NCI-H774 (cell line): ENCODE measurements at places on chromosomes 3 and 15.
A peak's percentile ranks its signal among the peaks of the same experiment; 100 is the strongest.

GRCh38 chr3:16468336-16469098 is 45.0 kb downstream of the RFTN1 start:
- no peak for DNase-seq

- peak; percentile 7 for DNase-seq
These were observed 874 bp downstream of the INO80 start for GRCh38 chr15:41115161-41115651.

DNA sequence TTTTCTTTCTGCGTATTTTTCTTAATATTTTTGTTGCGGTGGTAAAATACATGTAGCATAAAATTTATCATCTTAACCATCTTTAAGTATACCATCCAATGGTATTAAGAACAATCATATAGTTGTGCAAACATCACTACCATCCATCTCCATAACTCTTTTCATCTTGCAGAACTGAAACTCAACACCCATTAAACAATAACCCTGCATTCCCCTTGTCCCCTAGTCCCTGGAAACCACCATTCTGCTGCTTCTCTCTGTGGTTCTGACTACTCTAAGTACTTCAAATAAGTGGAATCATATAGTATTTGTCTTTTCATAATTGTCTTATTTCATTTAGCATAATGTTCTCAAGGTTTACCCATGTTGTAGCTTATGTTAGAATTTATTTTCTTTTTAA is 67.3 kb upstream of the EOMES start:
- no peak for DNase-seq

DNA sequence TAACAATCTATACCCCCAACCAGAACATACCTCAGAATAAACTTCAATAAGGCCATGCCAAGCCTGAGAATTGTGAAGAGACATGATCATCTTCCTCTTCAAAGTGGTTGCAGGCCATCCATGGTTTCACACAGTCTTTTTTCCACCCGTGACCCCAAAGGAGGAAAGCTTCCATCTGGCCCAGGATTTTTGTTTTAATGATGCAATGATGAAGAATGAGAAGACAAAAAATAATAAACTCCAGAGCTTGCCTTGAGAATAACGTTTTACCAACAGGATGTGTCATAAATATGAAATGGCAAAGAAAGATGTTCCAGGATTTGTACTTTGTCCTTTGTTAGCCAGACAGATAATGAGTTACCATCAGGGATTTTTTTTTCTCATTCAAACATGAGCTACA is 201.9 kb downstream of the WNT5A start:
- DNase-seq = no peak

- DNase-seq = no peak
These were observed 426.5 kb downstream of the TBC1D5 start for GRCh38 chr3:17315897-17316296.

- DNase-seq = no peak
These were observed 9.1 kb downstream of the ZDHHC3 start for GRCh38 chr3:44966795-44967278.

GRCh38 chr15:60886680-60887079 is 342.4 kb downstream of the RORA start:
- DNase-seq = no peak

DNA sequence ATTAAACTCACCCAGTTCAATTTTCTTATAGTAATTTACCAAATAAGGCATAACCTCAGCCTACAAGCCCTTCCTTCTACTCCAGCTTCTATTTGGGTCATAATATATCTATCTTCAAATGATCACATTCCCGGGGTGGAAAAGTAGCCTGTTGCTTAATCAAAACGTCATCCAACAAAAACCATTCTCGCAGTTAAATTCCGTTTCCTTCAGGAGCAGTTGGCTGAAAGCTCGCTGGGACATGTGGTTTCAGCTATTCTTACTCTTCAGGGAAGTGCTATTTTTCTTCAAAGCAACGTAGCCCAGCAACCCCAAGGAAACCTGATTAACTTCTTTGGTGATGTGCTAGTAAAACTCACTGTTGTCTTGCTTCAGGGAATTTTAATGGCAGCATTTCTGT is 59.6 kb downstream of the MAGI1 start:
- DNase-seq = no peak

DNA sequence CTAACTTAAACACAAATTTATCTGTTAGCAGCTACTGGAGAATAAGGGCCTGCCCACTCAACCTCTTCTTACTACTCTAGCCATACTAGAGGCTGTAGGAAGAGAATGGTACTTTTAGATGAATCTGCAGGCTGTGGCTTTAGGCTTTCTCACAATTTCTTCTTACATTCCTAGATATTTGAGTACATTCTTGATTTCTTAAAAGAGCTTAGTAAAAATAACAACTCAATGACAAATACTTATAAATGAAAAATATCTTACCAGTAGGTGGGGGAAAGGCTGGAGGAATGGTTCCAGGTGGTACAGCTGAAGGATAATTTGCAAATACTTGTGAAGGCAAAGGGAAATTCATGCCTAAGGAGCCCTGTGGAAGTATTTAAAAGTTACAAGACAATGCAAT is 92.9 kb upstream of the GK5 start:
- DNase-seq = no peak

- DNase-seq = no peak
These were observed 34.5 kb downstream of the ESYT3 start for GRCh38 chr3:138468886-138469285.

GRCh38 chr3:135851201-135852081 is 114.1 kb upstream of the PPP2R3A start:
- DNase-seq = peak; percentile 56

DNA sequence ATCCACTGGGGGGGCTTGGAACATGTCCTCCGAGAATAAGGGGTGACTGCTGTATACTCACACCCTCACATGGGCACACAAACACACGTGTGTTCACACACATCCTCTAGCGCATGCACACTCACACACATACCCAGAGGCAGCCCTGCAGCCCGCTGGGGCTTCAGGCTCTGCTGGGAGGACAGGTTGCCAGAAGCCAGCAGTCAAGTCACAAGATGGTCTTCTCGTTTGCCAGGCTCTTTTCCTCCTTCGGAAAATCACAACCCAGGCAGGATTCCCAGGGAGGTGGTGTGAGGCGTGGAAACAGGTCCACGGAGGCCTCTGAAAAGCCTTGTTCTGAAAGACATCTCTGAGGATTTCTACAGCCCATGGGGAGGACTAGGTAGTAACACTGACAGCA is 26.8 kb downstream of the MEGF11 start:
- DNase-seq = no peak

- DNase-seq = no peak
These were observed 4.6 kb downstream of the SNUPN start for GRCh38 chr15:75620841-75621391.

DNA sequence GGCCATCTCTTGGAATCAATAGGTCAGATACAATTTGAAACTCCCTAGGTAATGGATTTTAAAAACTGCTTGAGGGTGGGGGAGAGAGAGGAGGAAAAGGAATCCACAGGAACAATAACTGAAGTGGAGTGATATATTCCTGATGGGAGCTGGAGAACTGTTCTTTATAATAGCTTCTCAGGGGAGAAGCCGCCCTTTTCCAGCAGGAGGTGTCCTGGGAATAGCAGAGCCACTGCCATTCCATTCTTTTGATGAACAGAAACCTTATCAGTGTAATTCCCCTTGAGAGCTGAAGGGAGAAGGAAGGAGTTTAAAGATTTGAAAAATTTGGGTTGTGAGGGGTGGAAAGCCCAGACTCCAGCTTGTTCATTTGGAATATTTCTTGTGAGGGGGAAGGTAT is 504.9 kb upstream of the DPH6 start:
- no peak for DNase-seq

GRCh38 chr3:124570232-124570631 is 160.0 kb upstream of the UMPS start:
- DNase-seq = no peak

GRCh38 chr15:41713047-41713446 is 52.8 kb downstream of the MGA start:
- no peak for DNase-seq

DNA sequence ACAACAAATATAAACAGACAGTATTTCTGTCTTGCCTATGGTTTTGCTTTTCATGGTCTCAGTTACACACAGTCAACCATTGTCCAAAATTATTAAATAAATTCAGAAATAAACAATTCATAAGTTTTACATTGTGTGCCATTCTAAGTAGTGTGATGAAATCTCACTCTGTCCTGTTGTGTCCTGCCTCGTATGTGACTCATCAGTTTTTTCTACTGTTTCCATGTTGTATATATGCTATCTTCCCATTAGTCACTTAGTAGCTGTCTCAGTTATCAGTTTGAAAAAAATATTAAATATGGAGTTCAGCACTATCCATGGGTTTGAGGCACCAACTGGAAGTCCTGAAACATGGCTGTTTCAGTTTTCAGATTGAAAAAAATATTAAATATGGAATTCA is 282.4 kb upstream of the GRM7 start:
- DNase-seq = no peak

DNA sequence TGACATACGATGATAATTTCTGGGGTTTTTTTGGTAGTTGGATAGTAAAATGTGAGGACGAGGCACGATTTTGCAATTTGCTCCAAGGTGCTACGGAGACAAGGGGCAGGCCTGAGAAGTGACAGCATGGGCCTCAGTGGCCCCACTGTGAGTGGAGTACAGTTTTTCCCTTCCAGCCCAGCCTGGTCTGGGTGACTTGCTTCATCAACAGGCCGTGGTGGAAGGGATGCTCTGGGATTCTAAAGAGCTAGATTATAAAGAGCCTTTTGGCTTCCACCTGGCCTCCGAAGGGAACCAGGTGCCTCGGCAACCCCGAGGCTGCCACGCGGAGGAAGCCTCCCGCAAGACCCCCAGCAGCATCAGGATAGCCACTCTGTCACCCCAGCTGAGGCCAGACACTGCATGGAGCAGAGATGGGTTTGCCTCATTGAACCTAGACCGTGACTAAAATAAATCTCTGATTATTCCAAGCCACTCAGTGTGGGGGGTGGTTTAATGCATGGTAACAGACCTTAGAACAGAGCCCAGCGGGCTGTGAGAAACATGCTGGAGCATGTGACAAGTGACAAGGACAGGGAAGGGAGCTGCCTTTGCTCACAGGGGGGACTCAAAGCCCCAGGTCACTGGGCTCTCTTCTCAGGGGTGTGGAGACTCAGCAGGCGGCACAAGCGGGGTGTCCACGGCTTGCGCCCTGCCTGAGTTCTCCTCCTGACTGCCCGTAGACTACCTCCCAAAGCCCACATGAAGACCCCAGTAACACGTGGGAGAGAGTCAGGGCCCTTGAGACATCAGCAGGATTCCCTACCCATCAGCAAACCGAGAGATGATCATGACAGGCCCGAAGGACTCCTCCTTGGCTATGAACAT is 22.6 kb upstream of the SLC41A3 start:
- DNase-seq = no peak

DNA sequence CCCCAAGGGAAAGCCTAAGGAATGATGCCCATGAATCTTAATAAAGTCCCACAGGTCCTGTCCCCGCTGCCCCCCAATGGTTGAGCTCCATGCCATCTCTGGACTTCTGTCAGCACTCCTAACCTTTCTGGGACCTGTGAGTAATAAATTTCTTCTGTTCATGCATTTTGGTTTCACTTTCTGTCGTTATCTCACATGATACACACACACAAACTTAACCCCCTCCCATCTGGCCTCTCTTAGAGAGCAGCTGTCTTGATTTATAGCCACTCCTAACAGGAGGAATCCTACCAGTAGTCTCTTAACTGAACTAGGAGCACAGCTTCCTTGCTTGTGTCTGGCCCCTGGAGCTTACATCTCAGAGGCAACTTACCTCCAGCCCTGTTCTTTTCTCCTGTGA is 82.7 kb upstream of the SELENOK start:
- DNase-seq = no peak

GRCh38 chr3:120451806-120452205 is 1.0 kb upstream of the FSTL1 start:
- DNase-seq = no peak

DNA sequence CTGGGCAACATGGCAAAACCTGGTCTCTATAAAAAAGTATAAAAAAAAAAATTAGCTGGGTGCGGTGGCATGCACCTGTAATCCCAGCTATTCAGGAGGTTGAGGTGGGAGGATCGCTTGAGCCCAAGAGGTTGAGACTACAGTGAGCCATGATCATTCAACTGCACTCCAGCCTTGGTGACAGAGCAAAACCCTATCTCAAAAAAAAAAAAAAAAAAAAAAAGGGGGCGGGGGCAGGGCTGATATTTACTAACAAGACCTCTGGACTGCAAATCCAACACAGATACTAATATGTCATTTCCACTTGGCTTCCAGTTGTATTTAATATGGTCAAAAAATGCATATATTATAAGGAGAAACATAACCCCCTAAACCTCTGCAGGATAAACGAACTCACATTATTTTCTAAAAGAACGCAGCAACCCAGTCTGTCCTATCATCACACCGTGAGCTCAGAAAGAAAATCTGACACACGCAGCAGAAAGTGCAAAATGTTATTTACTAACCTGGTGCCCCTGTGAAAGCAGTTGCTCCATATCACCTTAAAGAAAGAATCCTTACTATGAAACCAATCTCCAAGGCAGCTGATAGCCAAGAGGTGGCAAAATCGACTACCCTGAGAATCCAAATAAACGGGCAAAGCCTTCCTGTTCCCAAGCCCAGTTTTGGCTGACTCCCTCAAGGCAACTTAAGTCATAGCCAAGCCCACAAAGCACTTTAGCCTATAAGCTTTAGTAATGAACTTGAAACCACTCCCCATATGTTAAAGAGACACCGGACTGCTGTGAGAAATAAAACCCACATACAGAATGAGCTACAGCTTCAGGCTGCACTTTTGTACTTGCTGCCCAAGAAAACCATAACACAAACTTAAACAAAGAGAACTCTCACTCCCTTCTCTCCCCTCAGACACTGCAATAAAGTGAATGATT is 39.3 kb downstream of the PLD1 start:
- peak; percentile 57 for DNase-seq

GRCh38 chr15:58441376-58442070 is 9.7 kb downstream of the LIPC start:
- DNase-seq = no peak

DNA sequence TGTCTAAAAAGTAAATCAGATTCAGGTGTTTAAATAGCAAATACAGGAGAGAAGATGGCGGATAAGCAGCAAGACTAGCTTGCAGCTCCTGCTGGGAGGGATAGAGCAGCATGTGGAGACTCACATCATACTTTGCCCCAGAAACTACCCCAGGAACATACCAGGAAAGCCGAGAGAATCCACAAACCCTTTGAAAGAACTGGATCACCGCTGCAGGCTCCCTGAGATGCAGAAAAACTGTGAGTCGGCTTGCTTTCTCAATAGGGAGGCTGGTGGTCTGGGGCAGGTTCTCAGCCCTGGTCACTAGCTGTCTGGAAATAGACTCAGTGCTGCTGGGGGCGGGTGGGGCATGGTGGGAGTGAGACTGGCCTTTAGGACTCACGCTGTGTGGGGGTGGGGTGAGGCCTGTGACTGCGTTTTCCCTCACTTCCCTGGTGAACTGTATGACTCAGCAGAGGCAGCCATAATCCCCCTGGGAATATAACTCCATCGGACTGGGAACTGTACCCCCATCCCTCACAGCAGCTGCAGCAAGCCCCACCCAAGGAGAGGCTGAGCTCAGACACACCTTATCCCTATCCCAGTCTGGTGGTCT is 142.8 kb downstream of the CNTN6 start:
- DNase-seq = no peak

DNA sequence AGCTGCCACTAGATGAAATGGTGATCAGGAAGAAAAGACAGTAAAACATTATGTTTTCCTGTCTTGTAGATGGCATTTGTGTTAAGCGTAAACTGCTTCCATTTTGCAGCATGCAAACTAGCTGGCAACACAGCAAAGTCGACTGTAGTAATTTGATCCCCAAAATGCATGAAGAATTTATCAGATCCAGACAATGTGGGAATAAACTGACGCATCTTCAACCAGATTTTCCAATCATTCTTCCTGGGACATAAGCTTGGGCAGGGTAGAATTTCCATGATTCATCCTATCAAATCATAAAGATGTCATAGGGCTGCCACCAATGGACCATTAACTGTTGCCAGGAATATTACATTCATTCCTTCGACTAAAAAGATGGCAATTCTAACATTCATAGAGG is 260.3 kb downstream of the ERC2 start:
- no peak for DNase-seq
